ENCODE measurements at places on chromosomes 2 and 18.

GRCh38 chr2:88683160-88684021 lies 8.1 kb upstream of the RPIA start:
- DNase-seq, result no peak

DNA sequence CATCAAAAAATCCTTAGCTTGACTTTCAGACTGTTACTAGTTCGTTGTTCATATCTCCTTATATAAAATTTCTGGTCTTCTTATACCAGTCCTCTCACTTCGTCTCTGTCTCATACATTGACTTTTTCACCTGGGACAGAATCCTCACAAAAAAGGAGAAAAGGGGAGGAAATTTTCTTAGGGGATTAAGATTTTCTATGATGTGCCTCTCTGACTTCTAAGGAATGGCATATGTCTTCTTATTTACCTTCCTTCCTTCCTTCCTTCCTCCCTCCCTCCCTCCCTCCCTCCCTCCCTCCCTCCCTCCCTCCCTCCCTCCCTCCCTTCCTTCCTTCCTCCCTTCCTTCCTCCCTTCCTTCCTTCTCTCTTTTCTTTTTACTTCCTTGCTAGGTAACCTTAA lies 27.9 kb downstream of the KCNE4 start:
- no peak for DNase-seq

GRCh38 chr2:78992807-78993517 lies 32.5 kb upstream of the REG3G start:
- no peak for DNase-seq

GRCh38 chr2:149148194-149149006 lies 109.9 kb downstream of the LYPD6B start:
- DNase-seq, result no peak

DNA sequence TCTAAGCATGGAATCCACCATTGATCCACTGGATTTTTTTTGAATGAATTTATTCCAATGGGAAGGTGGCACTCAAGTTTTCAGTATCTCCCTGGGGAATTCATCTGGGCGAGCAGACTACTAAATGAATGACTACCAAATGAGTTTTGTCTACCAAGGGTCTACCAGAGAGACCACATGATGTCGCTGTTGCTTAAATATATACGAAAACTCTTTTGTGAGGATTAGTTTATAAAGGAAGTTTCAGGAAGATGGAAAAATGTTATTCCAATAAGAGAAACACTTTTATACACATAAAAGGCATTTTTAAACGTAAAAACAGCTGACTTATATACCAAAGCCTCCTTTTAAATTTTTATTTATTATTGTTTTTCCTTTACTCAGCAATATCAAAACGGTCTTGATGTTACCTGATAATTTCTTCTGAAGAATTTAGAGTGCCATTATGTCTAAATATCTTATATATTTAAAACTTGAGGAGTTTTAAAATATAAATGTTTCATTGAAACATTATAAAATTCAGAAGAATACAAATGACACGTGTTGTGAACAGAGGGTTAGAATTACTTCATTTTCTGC lies 139.7 kb downstream of the HRH4 start:
- peak; percentile 35 for DNase-seq

DNA sequence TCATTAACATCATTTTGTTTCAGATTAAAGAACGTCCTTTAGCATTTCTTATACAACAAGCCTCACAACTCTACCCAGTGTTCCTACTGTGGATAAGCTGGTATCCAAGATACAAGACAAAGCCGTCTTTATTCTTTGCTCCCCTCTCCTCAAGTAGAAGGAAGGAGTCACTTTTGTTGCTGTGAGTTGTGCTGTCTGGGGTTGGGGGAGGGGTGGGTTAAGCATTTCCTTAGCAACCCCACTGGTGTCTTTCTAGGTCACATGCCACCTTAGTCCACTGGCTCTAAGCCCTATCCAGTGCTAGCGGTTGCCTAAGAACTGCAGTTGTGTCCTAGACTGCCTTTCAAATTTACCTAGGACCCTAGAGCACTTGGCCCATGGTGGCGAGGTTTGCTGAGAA lies 155.6 kb upstream of the PIEZO2 start:
- no peak for DNase-seq

DNA sequence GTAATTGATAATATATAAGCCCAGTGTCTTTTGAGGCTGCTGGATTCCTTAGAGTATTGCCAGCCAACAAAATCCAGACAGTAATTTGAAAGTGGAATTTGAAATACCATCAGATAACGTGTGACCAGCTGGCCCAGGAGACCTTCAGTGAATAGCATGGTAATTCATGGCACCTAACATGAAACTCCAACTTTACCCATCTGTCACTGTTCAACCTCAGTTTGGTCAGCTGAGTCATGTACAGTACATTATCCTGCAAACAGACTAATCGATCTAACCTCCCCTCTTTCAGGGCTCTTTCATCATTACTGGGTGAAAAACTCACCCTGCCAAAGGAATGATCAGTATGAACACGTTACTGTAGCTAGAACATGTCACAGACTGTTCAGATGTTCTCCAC lies 230.6 kb downstream of the DOK6 start:
- DNase-seq, result no peak

GRCh38 chr2:50290718-50291117 lies 741.2 kb downstream of the NRXN1 start:
- DNase-seq, result no peak

GRCh38 chr18:2571200-2572170 lies at the start of the genes METTL4 and NDC80:
Gene METTL4, minus strand, starts transcription at chr18:2571505. Its CDS starts 4,289 bp downstream, at chr18:2567216.
Gene NDC80, plus strand, starts transcription at chr18:2571557. Its CDS starts 1,429 bp downstream, at chr18:2572986.
- peak; percentile 91 for DNase-seq

DNA sequence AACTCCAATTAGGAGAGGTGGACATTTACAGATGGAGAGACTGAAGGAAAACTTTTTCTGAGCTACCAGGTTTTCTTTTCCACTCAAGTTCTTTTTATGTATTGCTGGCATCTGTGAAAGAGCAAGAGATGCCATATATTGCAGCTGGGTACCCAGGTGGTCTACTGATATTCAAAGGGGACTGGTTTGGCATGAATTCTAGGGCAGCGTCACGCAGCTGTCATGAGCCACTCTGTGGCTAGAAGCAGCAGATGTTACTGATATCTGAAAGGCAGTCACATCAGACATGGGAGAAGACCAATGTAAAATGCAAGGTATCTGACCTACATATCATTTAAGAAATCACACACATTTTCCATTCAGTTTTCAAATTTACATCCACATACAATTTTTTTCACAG lies 408.8 kb downstream of the GALNT13 start:
- no peak for DNase-seq

DNA sequence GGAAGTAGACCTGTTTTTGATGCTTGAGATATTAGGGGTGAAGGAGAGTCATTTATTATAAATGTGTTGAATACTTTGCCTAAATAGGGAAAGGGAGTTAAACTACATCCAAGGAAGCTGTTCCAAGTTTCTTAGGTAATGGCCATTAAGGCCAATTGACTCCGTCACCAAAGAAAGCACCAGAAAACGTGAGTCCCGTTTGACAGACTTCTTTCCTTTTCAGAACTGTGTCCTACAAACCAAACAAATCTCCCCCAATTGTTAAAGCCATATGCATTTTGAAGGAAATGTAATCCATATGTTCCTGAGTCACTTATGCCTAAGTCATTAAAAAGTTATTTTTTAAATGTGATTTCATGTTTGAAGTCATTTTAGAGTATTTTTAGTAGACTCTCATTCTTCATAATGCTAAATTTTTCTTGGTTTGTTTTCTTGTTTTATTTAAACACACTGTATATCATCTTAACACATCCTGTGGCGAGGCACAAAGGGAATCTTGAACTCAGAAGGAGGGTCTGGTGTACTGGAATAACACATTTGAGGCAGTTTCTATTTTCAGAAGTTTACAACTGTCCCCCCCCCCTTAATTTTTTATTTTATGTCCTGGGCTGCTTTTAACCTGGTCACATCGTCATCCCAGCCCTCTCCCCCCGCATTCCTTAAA lies 133.7 kb downstream of the RHBDD1 start:
- DNase-seq, result no peak

- no peak for DNase-seq
These were observed 20.6 kb upstream of the EXOC6B start for GRCh38 chr2:72846171-72847095.

DNA sequence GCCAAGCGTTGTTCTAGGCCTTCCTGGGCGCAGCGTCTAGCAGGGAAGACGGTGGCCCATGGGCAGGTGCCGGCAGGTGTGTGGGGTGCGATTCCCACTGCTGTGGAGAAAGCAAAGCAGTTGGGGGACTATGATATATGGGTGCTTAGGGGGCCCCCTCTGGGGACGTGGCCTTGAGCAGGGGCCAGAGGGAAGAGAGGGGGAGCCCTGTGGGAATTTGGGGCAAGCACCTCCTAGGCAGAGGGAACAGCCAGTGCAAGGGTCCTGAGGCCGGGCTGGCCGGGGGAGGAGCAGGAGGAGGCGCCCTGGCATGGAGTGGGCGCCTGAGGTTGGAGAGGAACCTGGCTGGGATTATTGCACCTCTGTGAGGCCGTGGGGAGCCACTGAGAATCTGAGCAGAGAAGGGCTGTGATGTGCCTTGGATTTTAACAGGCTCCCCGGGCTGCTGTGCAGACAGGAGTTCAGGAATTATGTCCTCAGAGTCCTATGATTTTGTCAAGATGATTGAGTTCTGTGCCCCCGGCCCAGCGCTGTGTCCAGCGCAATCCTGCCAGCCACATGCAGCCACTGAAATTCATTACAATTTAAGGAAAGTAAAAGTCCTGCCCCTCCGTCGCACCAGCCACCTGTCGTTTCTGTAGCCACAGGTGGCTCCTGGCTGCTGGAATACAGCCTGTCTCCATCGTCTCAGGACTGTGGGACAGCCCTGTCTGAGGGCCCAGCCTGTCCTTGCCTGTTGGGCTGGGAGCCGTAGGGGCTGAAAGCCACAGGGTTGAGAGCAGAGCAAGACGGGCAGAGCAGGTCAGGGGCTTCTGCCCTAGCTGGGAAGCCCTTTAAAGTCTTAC lies 9.1 kb upstream of the KLHL30 start:
- DNase-seq, result no peak

- no peak for DNase-seq
These were observed 136.7 kb upstream of the SPHKAP start for GRCh38 chr2:228318218-228318617.

DNA sequence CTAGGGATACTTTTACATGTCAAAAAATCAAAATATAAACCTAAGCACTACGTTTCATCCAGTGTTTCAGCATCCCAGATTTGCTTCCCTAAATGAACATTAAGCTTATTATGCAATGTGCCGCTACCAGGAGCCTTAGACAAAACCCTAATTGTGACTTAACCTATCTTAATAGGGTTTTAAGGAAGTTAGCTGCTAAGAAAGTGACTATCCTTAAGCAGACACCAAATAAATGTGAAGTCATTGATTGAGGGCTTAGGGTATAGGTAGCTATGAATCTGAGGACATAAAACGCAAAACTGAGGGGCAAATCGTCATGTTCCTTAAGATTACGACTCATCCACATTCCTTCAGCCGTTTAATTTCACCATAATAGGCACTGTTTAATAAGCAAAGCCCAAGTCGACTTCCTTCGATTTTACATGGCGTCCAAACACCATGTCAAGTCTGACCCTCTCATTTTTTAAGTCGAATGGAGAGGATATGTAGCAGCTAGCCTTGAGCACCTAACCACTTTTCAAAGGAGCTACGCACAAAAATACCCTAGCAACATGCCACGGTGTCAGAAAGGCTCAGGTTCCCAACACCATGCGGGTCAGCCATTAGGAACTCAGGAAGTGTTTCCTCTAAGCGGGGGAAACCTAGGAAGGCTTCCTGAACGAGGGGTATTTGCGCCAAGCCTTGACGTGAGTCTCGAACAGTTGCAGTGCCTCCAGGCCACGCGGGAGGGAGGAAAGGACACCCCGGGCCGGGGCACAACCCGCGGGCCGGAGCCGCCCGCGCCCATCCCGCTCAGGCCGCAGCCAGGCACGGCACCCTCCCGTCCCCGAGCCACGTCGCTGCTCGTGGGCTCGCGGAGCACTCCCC lies 1.0 kb downstream of the HDLBP start:
- peak; percentile 92 for DNase-seq

- DNase-seq, result no peak
These were observed 4.2 kb upstream of the TMEM185B start for GRCh38 chr2:120227111-120227991.

DNA sequence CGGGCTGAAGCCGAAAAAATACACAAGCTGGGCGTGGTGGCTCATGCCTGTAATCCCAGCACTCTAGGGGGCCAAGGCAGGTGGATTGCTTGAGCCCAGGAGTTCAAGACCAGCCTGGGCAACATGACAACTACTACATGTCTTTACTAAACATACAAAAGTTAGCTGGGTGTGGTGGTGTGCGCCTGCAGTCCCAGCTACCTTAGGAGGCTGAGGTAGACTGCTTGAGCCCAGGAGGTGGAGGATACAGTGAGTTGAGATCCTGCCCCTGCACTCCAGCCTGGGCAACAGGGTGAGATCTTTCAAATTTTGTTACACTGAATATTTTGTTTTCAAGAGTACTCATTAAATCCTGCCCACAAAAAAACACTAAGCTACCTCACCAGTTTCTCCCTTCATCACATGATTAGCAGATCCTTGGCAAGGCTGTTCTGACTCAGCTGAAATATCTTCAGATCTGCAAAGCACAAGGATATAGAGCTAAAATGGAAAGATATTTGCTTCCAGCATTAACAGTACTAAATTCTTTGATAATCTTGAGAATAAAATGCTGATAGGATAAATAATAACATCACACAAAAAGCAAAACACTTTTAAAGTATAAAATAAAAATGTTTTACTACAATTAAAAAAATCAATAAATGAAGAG lies 28.2 kb upstream of the MCM6 start:
- DNase-seq, result peak; percentile 17

GRCh38 chr2:224938651-224939182 lies 103.6 kb downstream of the DOCK10 start:
- peak; percentile 55 for DNase-seq

DNA sequence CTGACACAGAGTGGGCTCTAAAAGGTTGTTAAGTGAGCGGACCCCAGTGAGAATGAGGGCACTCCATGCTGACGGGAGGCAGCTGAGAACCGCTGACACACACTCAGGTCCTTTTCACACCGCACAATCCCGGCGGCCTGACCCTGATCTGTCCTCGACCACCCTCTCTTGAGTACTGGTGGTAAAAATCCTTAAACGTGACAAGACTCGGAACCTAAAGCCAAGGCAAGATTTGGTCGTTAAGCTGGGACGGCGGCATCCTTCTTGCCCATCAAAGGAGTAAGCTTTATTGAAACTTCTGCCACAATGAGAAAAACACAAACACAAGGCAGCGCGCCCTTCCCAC lies 569 bp downstream of the TMX3 start:
- peak; percentile 30 for DNase-seq

DNA sequence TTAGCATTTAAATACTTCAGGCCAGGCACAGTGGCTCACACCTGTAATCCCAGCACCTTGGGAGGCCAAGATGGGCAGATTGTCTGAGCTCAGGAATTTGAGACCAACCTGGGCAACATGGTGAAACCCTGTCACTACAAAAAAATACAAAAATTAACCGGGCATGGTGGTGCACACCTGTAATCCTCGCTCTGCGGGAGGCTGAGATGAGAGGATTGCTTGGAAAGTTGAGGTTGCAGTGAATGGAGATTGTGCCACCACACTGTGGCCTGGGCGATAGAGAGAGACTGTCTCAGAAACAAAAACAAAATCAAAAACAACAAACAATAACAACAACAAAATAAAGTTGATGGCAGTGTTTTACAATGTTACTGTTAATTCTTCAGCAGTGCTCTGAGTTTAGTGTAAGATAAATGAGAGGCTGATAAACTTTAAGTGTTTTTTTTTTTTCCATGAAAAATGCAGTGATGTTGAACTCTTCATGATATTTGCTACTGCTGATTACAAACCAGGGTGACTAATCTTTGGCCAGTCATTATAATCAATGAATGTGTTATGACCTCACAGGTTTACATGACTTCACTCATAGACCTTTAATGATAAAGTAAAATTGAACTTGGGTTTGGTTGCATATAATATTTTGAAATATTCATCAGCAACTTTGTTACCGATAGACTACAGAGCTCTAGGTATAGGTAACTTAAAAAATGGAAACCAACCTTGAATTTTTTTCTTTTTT lies 2.5 kb downstream of the ITGAV start:
- DNase-seq, result no peak

All from inflammatory macrophage (primary cell).